ENCODE measurements at places on chromosomes 7 and 10.

- DNase-seq: no peak
These were observed 16.1 kb downstream of the ST7 start for GRCh38 chr7:116969371-116969902.

GRCh38 chr7:128406314-128407232, 3.2 kb downstream of the IMPDH1 start:
- no peak for DNase-seq

GRCh38 chr10:82866424-82867020, 991.5 kb downstream of the NRG3 start:
- no peak for DNase-seq

GRCh38 chr10:71408436-71409225, 11.9 kb downstream of the CDH23 start:
- no peak for DNase-seq

DNA sequence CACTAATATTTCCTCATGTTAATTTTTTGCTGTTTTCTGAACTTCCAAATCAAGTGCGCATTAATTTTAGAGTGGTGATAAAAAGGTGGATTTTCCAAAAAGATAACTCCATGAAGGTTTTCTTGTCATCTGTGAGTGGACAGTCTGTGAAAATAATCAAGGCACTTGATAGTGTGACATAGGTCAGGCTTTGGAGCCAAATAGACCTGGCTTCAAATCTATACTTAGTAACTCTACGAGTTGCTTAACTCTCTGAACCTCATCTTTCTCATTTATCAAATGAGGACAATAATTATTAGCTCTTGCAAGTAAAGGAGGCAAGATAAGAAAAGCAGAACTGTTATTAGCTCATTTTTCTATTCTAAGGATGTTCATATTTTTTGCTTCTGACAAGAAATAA, 24.7 kb upstream of the MET start:
- no peak for DNase-seq

DNA sequence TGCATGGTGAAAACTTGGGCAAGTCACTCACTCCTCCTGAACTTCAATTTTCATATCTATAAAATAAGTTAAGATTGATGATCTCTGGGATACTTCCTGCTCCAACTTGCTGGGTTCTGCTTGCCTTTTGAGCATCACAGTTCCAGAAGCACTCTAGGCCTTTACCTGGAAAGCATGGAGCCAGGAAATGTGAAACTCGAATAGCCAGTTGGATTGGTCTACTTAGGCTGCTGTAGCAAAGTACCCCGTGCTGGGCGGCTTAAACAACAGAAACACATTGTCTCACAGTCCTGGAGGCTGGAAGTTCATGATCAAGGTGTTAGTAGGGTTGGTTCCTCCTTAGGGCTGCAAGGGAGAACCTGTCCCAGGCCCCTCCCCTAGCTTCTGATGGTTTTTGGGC, 64.5 kb downstream of the NAMPT start:
- DNase-seq: no peak

DNA sequence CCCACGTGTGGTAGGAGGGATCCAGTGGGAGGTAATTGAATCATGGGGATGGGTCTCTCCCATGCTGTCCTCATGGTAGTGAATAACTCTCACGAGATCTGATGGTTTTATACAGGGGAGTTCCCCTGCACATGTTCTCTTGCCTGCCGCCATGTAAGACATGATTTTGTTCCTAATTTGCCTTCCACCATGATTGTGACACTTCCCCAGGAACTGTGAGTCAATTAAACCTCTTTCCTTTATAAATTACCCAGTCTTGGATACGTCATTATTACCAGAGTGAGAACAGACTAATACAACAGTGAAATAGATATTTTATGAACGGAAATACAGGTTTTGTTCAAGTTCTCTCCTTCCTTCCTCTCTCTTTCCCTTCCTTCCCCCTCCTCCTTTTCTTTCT, 15.8 kb downstream of the CALD1 start:
- no peak for DNase-seq

DNA sequence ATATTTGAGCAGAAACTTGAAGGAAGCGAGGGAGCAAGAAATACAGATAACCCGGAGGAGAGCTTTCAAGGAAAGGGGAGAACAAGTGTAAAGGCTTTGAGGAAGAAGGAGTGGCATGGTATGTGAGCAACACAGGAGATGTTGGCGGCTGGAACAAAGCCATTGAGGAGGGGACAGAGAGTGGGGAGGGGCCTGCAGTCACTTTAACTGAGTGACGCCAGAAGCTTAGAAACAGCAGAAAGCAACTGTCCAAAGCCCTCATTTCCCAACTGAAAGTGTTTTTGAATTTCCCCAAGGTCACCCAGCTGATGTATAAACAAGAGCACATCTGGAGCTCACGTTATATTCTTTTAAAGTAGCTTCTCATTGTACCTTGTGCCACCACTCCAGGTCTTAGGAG, 19.1 kb downstream of the AUTS2 start:
- no peak for DNase-seq

DNA sequence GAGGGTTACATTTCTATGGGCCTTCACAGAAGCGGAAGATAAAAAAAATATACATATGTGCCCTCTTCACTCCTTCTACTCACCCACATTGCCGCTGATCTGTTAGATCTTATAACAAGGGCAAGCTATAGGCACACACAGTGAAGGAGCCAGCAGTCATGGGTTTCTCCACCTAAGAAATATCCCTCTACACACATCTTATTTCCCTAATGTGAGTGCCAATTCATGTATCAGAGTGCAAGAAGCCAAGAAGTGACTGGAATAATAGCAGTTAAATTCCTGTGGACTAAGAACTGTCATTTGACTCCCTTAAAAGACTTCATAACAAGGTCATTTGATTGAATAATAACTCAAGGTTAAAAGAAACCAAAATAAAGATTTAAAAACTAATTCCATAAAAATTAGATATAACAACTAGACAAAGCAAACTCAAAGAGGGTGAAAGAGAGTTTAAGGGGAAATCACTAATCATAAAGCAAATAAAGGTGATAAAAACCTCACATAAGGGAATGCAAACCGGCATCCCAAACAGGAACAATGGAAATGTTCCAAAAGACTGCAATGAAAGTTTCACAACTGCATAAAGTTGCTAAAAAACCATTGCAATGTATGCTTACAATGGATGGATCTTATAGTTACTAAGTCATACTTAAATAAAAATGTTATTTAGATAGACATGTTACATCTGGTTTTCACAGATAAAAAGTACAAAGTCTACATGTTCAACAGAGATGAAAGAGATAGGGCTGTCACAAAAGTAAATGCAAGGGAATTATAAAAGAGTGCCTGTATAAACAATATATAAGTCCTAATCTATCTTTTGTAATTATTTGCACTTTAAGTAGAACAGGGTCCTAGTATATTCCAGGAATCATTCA, 42.8 kb downstream of the ARHGAP21 start:
- no peak for DNase-seq

DNA sequence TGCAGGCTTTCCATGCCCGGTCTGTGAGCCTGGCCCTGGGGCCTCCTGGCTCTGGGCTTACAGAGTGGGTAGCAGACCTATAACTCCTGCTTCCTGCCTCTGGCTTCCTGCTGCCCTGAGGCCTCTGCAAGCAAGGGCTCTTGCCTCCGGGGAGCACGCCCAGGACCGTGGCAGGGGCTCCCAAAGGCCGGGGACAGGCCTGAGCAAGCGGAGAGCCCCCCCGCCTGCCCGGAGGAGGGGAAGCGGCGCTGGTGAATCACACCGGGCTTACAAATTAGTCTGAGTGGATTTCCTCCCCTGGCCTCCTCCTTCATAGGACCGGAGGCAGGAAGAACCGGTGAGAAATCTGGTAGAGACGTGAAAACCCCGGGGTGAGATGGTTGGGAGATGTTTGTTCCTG, 1.5 kb upstream of the MYL10 start:
- DNase-seq: no peak

- DNase-seq: no peak
These were observed 1.6 kb downstream of the FAM171A1 start for GRCh38 chr10:15369256-15370211.

- DNase-seq: no peak
These were observed 68.9 kb upstream of the FRMD4A start for GRCh38 chr10:14399641-14400040.

GRCh38 chr10:34360984-34361383, 454.1 kb downstream of the PARD3 start:
- DNase-seq: no peak

All from uterus (tissue), 4 donors.